ENCODE measurements at places on chromosomes 7 and 10. TPM values are rescaled to one million over a fixed set of nuclear protein-coding genes. Genes with fewer than 3 reads are reported as not detected.
A peak's percentile ranks its signal among the peaks of the same experiment; 100 is the strongest.

SLC16A9 gene
- 4.0 TPM for total RNA-seq

NPSR1 gene
- total RNA-seq, result not detected

- peak; percentile 42 for DNase-seq
Observed at GRCh38 chr10:5949009-5949759, 28.2 kb downstream of the IL15RA start.

GRCh38 chr7:108848486-108848885, 278.8 kb downstream of the DNAJB9 start:
- no peak for DNase-seq

DNA sequence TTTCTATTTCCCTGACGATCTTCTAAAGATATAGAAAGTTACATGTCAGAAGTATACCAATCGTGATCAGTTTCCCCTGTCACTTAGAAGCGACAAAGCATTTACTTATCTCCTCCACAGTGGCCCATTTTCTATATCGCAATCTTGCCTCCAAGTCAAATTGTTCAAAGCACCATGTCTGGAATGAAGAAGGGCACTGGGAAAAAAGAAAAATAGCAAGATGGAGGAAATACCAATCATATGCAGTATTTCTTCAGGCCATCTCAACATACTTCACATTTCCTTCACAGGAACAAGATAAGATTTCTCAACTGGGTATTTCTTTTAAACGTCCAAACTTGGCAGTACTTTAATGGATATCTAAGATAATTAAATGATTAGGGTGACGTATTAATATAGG, 63.3 kb upstream of the IL6 start:
- no peak for DNase-seq

GRCh38 chr10:64648915-64649314, 1127.7 kb downstream of the REEP3 start:
- DNase-seq, result no peak

All from MG63 (cell line).